Dorsolateral prefrontal cortex (tissue), 122 donors: ENCODE measurements at places on chromosomes 5 and 9.

DNA sequence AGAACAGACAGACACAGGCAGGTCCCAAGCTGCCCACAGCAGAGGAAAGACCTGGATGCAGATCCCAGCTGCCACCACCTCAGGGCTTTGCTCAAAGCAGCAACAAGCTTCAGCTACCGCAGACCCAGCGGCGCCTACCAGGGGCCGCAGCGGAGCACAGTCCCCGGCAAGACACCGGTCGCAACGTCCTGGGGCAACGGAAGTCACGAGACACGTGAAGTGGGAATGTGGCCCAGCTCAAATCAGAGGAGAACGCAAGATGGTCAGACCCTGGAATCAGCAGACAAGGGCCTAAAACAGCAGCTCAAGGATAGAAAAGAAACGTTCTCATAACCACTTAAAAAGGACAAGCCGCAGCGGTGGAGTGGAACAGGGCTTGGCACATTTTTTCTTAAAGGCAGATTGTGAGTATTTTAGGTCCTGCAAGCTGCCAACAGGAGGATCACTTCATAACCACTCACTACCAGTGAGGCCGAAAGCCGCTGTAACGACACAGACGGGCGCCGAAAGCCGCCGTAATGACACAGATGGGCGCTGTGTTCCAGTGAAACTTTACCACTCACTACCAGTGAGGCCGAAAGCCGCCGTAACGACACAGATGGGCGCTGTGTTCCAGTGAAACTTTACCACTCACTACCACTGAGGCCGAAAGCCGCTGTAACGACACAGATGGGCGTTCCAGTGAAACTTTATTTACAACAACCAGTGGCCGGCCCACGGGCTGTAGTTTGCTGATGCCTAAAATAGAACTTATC, 21.7 kb downstream of the SLC9A3 start:
- no peak for DNase-seq

DNA sequence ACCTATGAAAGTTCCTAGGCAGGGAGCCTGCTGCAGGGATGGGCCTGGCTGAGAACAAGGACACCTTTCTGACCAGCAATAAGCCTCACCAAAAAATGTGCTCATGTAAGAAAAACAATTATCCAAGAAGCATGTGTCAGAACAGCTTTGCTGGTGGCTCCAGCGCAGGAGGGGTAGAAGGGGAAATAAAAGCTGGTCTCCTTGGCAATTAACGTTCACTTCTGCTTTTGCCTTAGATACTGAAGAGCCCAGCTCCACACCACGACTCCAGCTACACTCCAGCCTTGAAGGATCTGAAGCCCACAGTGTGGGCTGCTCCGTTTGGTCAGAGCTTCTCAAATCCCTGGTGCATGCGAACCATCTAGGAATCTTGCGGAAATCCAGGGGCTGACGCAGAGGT, 107.6 kb upstream of the PHYKPL start:
- no peak for DNase-seq

- no peak for DNase-seq
Measured at GRCh38 chr9:112086627-112087026, 88.5 kb downstream of the SUSD1 start.

DNA sequence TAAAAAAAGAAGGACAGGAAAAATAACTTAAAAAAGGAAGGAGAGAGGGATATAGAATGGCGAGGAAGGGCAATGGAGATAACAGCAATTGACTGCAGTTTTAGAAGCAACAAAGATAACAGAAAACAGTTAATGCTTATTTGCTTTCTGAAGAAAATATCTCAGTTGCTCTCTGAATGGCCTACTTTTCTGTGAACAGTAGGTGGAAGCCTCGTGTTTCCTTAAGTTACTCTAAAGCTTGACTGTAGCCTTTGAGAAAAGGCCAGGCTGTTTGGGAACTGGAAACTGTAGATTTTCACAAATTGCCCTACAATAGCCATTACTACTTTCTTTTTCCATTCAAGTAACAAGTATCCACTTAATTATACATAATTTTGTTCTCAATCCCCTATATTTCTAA, 404.5 kb downstream of the YTHDC2 start:
- no peak for DNase-seq

DNA sequence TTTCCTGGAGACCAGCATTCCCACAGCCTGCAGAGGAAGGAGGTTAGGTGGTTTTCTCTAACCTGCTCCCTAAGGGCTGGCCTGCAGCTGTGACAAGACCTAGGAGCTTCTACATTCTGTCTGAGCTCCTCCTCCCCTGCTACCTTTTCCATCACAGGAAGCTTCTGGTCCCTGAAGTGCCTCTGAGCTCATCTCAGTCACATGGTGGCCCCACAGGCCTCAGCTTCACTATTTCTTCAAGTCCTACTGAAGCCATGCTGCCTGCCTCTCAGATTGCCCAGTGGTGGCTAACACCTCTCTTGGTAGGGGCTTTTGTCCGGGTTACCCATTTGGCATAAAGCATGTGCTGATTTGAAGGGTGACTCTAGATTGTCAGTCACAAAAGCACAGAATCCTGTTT, 259.4 kb downstream of the CRB2 start:
- no peak for DNase-seq

- DNase-seq: no peak
Measured at GRCh38 chr9:90915693-90916092, 114.1 kb downstream of the SYK start.

DNA sequence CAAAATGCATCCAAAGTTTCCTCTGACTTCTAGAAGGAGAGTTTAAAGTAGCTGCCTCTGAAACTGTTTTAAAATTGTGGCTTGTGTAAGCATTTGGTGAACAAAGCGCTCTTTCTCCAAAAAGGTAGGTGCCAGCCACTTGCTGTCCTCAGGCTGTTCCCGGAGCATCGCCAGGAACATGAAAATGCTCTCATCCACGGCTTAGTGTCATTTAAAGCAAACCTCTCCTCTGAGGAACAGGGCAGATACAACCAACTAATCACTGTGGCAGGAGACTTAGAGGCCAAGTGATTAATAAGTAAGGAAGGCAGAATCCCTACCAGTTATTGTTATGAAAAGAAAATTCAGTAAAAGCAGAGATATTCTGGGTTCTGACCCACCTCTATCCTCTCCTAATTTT, 165.6 kb downstream of the DCP2 start:
- DNase-seq: no peak

DNA sequence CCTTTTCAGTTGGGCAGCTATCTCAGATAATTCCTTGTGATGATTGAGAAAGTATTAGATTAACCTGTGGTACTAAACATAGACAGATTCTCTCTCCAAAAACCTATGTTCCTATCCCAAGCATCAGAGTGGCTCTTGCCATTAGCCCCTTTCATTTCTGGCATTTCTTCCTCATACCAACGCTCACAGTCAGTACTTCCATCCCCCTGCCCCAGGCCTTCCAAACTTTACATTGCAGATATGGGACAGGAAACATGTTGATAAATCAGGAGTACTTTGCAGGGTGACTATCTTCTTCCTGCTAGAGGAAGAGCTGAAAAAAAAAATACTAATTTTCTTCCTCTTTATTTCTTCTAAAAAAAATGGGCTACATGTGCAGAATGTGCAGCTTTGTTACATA, 442.6 kb upstream of the RGMB start:
- no peak for DNase-seq
